CD4-positive, alpha-beta T cell treated with Interleukin-21 for 1 hour (primary cell): ENCODE measurements at places on chromosomes 3 and 15.
A peak's percentile ranks its signal among the peaks of the same experiment; 100 is the strongest.

DNA sequence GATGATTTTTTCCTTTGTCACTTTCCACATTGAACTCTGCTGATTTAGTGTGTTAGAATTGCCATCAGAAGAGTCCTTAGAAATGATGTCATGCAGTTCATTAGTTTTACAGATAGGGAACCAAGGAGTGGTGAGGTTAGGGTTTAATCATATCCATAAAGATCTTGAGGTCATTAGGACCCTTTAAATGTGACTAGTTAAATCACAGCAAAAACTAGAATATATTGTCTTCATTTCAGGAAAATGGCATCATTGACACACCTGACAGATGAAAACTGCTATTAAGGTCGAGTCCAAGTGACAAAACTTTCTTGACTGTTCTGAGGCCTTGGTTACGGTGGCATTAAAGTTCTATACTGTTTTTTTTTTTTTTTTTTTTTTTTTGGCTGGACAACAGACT lies 50.5 kb downstream of the MBNL1 start:
- no peak for DNase-seq

DNA sequence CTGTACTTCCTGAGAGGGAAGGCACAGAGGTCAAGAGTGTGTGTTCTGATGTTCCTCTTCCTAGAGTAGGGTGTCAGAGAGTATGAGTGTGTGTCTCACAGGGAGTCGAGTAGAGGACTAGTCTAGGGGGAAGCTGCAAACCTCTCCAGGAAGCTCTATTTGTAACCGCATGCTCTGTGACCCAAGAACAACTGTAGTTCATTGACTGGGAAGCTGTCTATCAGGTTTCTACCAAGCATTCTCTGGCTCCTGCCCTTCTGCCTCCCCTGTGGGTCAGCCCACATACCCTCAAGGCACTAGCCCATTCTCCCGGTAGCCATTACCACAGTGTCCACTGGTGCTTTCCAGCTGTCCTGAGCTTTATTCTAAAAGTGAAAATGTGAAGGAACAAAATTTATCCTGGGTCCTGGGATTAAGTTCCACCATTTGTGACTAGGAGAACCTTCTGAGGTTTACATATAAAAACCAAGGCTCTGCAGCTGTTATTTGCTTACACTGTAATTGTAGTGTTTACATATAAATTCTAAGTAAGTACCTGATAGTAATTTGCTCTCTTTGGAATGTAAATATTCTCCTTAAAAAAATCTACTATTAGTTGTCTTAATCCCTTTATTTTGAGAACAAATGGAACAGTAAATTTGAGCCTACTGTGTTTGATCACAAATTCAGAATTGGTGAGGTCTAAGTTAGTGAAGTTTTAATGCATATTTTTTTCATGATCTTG lies 40.7 kb downstream of the MYRIP start:
- no peak for DNase-seq

DNA sequence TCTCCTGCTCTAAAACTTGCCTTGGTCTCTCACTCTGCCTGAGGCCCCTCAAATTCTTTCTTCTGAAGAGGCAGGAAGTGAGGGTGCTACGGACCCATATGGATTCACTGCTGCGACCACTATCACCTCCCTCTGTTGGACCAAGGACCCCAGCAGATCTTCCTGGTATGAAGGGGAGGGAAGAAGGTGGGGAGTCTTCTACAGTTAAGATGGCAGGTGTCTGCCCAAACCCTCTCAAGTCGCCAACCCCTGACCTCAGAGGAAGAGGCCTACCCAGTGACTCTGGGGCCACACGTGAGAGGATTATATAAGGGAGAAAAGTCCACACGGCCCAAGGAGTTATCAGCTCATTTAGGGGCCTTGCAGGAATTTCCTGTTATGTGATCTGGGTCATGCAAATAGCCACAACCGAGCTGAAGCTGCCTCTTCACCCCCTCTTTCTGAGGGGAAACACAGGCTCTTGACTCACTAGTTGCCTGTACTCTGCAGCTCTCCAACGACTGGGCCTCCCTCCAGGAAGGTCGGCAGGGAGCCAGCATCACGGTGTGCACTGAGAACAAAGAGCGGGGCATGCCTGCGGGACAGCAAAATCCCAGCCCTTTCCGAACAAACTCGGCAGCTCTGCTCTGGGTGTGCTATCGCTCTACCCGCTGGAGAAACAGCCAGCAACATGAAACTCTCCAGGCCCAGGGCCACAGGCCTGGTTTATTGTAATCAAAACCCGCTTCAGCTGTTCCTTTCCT lies 116.0 kb downstream of the XXYLT1 start:
- DNase-seq, result no peak

DNA sequence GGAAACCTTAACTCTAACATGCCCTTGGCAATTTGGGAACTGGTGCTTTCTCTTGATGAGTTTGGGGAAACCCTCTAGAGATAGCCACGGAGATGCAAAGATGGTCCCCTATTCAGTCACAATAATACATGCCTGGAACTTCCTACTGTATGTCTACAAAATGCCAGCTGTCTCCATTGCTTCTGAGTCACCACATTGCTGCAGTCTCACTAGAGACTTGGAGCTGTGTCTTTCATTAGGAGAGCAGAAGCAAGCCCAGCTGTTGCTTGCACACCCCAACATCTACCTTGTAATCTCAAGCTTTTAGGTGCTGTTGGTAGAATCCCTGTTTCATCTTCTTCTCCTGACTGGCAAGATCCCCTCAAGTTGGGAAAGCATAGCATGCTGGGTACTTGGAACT lies 261.0 kb downstream of the ADAMTSL3 start:
- DNase-seq, result no peak

GRCh38 chr15:85400606-85401005 lies 20.2 kb downstream of the AKAP13 start:
- no peak for DNase-seq

DNA sequence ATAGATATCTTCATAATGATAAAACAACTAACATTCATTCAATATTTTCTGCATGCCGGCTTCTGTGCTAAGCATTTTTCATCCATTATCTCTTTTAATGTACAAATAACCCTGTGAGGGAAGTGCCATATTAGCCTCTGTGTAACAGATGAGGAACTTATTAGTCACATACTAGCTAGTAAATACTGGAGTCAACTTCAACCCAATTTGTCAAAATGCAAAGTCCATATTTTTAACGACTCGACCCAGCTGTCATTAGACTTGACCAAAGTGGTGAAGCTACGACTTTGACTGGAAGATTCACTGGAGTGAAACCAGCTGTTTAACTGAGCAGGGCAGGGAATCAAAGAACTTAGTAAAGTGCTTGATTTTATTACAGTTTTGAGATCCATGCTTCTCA lies 41.6 kb downstream of the PARP15 start:
- DNase-seq, result no peak

DNA sequence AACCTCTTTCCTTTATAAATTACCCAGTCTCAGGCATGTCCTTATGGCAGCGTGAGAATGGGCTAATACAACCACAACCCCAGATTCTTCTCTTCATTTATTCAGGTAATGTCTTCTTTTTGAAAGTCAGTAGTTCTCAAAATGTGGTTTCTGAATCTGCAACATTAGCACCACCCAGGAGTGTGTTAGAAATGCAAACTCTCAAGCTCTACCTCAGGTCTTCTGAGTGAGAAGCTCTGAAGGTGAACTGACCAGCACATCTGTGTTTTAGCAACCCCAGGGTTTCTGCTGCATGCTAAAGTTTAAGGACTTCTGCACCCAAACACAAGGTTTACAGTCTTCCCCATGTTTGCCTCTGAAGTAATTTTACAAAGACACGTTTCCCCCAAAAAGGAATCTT lies 22.3 kb upstream of the TRIM59 start:
- no peak for DNase-seq

- DNase-seq, result peak; percentile 60
Measured at GRCh38 chr15:74845208-74845568, 2.2 kb upstream of the ULK3 start.

DNA sequence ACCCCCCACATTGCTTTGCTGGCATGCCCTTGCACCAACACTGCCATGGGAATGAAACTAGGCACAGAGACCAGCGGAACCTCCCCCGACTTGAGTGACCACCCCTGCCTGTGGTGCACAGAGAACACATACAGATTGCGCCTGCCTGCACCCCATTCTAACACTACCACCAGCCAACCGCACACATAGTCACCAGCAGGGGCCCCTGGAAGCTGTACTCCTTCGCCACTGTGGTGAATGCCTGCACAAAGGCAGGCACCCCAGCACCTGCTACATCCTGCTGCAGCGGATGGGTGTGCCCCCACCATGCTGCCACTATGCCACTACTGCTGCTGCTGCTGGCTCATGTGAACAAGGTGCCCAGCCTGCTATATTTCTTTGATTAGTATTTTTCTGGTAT lies 27.4 kb upstream of the DNAAF4 start:
- peak; percentile 38 for DNase-seq

DNA sequence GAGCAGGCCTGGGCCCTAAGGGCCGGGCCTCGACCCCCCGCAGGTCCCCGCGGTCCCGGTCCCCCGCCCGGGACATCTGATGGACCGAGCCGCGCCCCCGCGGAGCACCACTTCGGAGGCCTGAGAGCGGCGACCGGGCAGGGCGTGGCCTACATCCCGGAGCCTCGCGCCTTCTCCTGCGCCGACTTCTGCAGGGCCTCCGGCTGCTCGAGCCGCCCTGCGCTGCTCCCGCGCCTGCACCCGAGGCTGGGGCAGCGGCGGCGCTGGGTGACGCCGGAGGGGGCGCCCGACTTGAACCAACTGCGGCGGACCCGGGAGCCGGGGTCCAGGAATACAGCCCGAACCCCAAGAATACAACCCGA lies 14.9 kb upstream of the GP9 start:
- peak; percentile 26 for DNase-seq

GRCh38 chr3:170321321-170322034 lies 36.0 kb upstream of the SKIL start:
- no peak for DNase-seq

GRCh38 chr3:67655364-67656121 lies 1.1 kb upstream of the SUCLG2 start:
- DNase-seq, result peak; percentile 87

- no peak for DNase-seq
Measured at GRCh38 chr3:30954426-30954825, 60.0 kb upstream of the GADL1 start.

DNA sequence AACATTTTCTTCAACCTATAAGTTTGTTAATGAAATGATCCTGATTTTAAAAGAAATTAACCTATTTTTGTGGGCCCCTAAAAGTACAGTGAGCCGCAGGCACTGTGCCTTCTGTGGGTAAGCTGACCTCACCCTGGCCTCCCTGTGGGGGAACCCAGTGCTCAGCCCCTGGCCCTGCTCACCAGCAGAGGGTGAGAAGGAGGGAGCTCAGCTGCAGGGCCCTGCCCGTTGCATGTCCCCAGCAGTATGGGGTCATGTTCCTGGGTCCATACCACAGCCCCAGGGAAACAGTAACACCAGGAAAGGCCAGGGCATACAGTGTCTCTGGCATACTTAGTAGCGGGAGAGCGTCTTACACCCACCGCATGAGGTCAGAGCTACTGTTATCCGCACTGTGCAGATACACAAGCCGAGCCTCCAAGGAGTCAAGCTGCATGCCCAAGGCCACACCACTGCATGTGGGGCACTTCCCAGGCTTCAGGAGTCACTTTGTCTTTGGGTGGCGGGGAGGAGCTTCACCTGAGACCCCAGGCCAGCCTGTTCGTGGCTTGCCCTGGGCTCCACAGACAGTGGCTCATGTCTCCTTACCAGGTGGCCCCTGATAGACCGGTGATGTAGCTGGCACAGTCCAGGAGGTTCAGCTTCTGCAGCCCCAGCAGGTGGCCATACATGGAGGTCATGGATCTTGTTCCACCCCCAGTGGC lies 22.6 kb upstream of the EHD4 start:
- no peak for DNase-seq

DNA sequence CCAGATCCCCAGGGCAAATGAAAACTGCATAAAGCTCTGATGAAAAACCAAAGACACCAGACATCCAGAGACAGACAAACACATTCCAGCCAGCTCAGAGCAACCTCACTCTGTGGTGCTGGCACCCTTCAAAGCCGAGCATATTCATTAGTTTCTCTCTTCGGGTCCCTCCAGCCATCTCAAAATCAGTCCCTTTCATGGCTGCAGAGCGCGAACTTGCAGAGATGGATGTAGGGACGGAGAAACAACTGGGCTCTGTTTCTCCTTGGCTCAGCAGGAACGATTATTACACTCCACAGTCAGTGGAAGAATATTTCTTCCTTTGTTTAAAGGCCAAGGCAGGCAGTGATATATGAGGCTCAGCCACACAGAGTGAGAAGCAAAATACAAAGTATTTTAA lies 50.4 kb upstream of the SYN2 start:
- DNase-seq, result no peak
